ENCODE measurements at places on chromosomes 11 and 22.
A peak's percentile ranks its signal among the peaks of the same experiment; 100 is the strongest.

DNA sequence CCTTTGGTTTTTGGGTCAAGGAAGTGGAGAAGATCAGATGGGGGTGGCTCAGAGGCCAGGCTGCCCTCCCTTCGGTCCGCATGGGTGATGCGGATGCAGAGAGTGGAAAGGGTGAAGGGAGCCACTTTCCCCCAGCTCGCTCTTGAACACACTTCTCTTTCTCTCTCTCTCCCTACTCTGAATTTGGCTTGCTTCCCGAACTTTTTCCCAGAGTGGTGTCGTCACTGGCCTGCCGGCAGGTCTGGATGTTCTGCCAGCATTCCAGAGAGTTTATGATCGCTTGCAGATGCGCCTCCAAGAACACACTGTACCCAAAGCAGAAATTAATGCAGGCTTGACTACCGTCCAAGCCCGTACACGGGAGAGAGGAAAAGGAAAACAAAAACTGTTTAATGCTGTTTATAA lies 103.2 kb downstream of the ZBTB16 start:
- H3K4me1 ChIP-seq = peaks cover 87% of the 10 kb centered on the region
- DNase-seq = no peak
- H3K4me3 ChIP-seq = no peak overlapping the region
- H3K36me3 ChIP-seq = peaks cover 20% of the 10 kb centered on the region

GRCh38 chr11:20308601-20309000 lies 54.9 kb upstream of the HTATIP2 start:
- DNase-seq = no peak
- H3K27me3 ChIP-seq = peaks cover 8% of the 10 kb centered on the region
- no peaks in the 10 kb centered on the region for H3K4me1 ChIP-seq

GRCh38 chr22:31496735-31497146 lies 405 bp downstream of the SFI1 start:
- H3K4me1 ChIP-seq = peaks cover 44% of the 10 kb centered on the region
- peak; percentile 53 for DNase-seq
- peak overlapping the region; percentile 96 for H3K27ac ChIP-seq
- H3K27me3 ChIP-seq = no peaks in the 10 kb centered on the region
- peaks cover 30% of the 10 kb centered on the region for H3K36me3 ChIP-seq
- peak overlapping the region; percentile 92 for H3K4me3 ChIP-seq

- peaks cover 29% of the 10 kb centered on the region for H3K36me3 ChIP-seq
- peaks cover 43% of the 10 kb centered on the region for H3K4me1 ChIP-seq
- no peak for DNase-seq
- no peaks in the 10 kb centered on the region for H3K27me3 ChIP-seq
Observed at GRCh38 chr22:35399114-35399677, 744 bp upstream of the MCM5 start.

- no peak overlapping the region for H3K4me3 ChIP-seq
- peaks cover 8% of the 10 kb centered on the region for H3K36me3 ChIP-seq
- DNase-seq = no peak
- H3K27me3 ChIP-seq = no peaks in the 10 kb centered on the region
- no peak overlapping the region for H3K27ac ChIP-seq
Observed at GRCh38 chr11:129950101-129951091, 52.2 kb downstream of the PRDM10 start.

GRCh38 chr11:109680127-109680526 lies 258.1 kb downstream of the C11orf87 start:
- DNase-seq = no peak
- H3K27ac ChIP-seq = no peak overlapping the region
- no peaks in the 10 kb centered on the region for H3K36me3 ChIP-seq
- H3K4me3 ChIP-seq = no peak overlapping the region
